ENCODE measurements at places on chromosomes 7 and 10.

GRCh38 chr10:50316695-50317648 is 65.7 kb upstream of the ASAH2 start:
- no peak for DNase-seq

GRCh38 chr10:58451193-58451889 is 61.3 kb upstream of the BICC1 start:
- DNase-seq, result no peak

GRCh38 chr10:91893051-91893450 is 16.2 kb downstream of the FGFBP3 start:
- no peak for DNase-seq

GRCh38 chr7:74284781-74285259 is 4.4 kb upstream of the CLIP2 start:
- no peak for DNase-seq

GRCh38 chr7:22251281-22251680 is 105.7 kb downstream of the RAPGEF5 start:
- no peak for DNase-seq

DNA sequence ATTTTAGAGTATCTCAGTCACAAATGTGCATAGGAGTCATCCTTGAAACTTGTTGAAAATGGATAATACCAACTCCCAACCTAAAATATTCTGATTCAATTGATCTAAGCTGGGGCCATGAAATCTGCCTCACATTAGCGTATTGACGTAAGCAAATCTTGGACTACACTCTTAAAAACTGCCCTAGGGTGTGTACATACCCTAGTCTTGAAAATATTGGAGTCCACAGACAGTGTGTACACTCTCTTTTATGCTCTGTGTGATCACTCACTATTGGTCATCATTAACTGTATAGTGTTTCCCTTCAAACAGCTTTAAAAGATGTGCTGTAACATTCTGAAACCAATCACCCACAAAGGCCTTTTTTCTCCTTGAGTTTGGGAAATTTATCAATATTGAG is 102.9 kb upstream of the FERD3L start:
- no peak for DNase-seq

- no peak for DNase-seq
These were observed 26.0 kb upstream of the ZNF735 start for GRCh38 chr7:64180989-64181388.

GRCh38 chr7:118000480-118001202 is 127.4 kb upstream of the CTTNBP2 start:
- no peak for DNase-seq

- DNase-seq, result no peak
These were observed 79.5 kb downstream of the CHST15 start for GRCh38 chr10:124013916-124014315.

DNA sequence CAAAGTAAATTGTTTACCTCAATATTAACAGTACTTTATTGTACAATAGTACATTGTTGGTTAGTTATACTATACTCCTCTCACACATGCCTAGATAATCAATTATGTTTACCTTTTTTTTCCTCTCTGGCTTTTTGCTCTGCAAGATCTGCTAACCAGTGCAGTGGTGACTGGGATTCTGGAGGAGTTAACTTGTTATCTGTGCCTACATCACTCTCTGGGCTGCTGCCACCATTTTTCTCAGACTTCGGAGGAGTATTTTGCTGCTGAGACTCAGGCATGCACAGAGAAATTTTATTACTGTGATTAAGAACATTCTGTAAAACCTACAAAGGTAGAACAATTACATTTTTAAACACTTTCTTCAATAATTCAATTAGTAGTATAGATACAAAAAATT is 59.7 kb downstream of the NRBF2 start:
- DNase-seq, result no peak

DNA sequence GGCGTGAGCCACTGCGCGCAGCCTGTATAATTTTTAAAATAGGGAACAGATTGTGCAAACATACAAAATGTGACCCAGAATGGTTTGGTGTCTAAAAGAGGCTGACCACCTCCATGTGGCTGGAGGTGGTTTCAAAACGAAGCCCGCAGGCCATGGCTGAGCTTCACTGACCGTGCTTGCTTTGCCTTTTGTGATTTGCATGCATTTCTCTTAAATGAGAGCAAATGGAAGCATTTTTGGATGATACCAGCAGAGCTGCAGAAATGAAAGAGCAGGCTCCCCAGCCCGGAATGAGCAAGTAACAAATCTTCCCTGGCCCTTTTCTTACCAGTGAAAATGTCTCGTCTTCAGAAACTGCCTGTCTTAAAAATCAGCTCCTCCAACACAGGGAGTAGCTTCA is 239.9 kb downstream of the CAMK1D start:
- no peak for DNase-seq

DNA sequence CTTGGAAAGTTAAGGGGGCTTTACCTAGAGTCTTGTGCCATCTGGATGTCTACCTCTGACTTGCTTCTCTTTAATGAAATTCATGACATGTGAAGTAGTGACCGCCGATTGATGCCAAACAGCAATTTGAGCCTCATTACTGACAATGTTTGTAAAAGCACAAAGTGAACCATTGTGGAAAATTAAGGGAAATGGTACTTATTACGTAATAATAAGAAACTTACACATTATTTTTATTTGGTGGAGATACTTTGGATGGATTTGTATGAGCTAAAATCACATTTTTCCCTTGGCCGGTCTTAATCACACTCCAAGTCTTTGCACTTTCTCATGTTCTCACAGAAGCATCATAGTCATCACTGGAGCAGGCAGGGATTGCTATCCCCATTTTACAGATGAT is 265.1 kb upstream of the KLF6 start:
- no peak for DNase-seq

DNA sequence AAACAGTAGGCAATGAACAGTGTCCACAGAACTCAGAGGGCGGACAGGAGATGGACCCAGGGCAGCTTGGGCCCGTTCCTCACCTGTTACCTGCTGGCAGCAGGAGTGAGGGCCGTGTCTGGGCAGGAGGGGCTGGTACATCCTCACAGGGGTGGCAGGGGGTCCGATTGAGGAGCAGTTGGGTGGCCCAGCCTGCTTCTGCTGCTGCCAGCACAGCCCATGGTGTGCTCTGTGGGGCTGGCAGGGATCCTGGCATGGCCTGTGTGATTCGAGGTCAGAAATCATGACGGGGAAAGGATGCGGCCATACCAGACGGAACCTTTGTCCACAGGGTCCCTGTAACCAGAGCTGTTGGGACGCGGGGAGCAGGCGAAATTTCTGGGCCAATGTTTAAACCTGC is 49.6 kb downstream of the INPP5A start:
- DNase-seq, result no peak

DNA sequence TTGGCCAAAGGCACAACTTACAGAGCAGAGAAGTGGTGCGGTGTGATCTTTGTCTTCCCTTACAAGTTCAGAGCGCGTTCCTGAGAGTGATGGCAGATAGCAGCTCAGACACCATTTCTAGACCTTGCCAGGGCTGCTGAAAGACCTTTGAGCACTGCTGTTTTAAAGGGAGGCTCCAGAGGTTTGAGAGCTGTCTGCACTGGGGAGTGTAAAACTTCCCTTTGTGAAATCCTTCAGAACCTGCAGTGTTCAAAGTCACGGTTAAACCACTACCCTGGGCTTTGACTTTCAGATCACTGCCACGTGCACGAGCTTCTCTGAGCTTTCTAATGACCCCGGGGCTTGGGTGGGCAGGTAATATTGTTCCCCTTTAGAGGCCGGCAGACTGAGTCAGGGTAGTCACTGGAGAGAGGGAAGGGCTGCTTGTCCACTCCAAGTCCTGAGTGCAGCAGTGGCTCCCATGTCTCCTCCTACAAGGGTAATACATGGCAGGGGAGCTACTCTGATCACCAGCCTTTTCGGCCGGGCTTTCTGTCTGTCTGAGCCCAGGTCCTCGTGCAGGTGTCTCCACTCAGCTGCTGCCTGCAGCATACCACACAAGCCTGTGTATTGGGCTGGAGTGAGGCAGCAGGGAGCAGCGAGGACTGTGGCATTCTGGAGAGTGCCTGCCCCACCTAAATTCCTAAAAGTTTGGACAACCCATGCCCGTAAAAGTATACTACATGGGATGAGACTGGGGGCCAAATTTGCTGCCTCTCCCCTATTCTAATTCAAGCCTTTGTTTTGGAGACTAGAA is 63.3 kb downstream of the ZMIZ1 start:
- DNase-seq, result no peak

DNA sequence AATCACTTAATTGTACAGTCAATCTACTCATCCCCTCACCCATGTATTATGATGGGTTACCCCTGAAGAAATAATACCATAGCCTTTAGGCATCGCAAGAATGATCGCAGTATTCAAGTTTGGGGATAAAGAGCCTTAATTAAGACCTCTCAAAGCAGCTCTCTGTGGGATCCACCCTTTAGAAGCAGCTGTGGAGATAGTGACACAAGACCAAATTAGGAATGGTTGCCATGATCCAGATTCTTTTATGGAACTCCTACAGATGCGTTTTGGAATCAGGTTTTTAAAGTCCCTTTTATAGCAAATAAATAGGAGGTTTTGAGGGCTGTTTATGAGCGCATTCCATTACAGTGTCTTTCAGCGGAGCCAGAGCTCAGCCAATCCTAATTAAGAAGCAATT is 12.2 kb downstream of the TES start:
- no peak for DNase-seq

DNA sequence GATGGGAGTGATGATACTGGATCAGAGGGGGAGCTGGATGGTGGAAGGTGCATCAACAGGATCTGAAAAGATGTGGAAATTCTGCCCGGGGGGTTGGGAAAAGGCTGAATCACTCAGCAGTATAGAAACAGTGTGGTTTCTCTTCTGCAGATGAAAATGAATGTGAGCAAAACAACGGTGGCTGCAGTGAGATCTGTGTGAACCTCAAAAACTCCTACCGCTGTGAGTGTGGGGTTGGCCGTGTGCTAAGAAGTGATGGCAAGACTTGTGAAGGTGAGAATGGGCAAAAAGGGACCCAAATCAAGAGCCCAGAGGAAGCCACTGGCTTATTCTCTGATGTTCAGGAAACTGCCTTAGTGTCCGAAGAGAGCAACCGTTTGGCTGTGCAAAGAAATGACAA is 12.9 kb downstream of the OIT3 start:
- DNase-seq, result no peak

GRCh38 chr7:927031-927671 is 27.3 kb downstream of the ADAP1 start:
- DNase-seq, result no peak

DNA sequence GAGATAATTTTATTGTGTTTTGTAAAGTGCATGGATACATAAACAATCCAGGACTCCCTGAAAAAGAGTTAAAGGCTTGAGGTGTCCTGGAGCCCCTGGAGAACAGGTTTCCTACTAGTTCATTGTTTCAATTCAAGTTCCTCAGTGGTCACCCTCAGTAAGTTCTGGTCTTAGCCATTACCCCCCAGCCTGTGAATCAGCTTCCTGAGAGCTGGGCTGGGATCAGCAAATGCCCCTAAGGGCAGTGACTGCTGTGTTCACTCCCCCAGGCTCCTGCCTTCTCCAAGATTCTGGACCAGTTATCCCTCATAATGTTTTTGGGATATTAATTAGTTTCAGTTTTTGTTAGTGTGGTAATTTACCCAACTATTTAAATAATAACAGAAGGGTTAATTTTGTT is 151.6 kb upstream of the PRSS58 start:
- no peak for DNase-seq

GRCh38 chr7:37320140-37320847 is 128.4 kb downstream of the ELMO1 start:
- DNase-seq, result no peak

DNA sequence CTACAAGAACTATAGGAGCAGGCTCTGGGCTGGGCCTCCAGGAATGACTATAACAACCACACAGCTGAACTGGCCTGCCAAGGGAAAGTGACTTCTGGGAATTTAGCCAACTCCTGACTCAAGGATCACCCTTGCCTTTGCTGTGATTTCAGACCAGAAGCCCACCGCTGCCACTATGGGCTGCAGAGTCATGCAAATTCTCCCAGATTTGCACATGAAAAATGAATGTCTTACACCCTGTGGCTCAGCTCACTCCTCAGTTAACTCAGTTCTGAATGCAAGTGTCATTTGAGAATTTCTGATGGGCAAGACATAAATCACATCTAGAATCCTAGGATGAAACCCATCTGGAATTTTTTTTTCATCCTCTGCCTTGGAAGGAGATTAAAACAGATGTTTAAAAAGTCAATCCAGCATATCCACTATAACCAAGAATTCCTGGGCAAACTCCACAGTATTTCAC is 186.5 kb upstream of the BET1 start:
- DNase-seq, result no peak

DNA sequence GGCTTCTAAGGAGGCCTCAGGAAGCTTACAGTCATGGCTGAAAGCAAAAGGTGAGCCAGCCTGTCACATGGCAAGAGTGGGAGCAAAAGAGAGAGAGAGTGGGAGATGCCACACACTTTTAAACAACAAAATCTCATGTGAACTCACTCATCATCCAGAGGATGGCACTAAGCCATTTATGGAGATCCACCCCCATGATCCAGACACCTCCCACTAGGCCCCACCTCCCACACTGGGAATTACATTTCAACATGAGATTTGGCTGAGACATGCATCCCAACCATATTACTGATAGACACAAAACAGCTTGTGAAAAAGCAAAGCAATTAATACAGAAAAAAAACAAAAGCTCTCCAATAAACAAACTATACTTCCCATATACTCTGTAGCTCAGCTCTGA is 210.3 kb downstream of the GALNT17 start:
- no peak for DNase-seq

- DNase-seq, result no peak
These were observed 190.6 kb downstream of the DIP2C start for GRCh38 chr10:498760-499435.

DNA sequence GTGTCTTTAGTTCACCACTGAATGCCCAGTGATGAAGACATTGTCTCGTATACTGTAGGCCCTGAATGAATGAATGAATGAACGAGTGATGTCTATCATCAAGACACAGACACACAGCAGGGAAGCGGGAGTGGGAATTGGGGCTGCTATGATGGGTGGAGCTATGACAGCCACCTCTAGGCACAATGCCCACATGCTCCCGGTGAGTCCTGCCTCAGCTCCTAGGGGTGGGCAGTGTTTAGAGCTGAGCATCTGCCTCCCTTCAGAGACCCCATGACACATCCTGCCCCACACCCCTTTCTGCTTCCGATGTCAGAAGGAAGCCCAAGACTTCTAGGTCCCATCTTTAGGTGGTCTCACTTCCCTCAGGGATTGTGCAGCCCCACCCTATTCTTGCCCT is 714.1 kb downstream of the PARD3 start:
- DNase-seq, result no peak

- DNase-seq, result no peak
These were observed 26.3 kb upstream of the IFRD1 start for GRCh38 chr7:112423987-112424386.

GRCh38 chr10:130816116-130816901 is 495.2 kb downstream of the TCERG1L start:
- DNase-seq, result no peak
